Germinal center (tissue), 1 donor: ENCODE measurements at places on chromosomes 1 and 21.

DNA sequence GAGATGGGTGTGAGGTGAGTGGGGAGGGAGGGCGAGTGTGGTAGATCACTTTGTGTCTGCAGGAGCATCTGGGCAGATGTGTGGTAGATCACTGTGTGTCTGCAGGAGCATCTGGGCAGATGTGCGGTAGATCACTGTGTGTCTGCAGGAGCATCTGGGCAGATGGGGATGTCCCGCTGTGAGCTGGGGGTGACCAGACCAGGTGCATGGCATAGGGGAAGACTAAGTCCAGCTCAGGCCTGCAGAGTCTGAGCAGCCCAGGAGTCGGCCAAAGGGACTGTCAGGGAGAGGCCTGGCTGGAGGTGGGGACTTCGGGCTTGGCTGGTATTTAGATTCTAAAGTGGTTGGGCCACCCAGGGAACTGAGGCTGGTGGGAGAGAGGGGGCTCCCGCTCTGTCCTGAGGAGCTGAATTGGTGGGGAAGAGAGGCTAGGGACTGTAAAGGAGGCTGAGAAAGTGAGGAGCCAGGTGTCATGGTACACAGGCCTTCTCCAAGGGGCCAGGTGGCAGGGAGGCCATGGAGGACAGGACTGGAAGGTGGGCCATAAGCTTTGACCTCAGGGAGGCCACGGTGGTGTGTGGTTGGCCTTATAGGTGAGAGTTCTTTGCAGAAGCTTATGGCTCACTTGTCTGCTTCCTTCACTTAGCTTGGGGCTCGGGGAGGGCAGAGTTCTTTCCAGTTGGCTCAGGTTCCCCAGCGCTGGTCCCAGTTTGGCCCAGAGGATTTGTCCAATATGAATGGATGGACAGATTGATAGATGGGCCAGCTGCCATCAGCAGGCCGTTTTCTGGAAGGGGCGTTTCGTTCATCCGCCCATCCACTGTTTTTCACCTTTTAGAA lies 15.6 kb downstream of the ZNF362 start:
- no peak for DNase-seq

GRCh38 chr1:89809556-89809955 lies 11.3 kb upstream of the LRRC8D start:
- DNase-seq = no peak

GRCh38 chr1:109595531-109595930 lies 23.9 kb downstream of the GNAT2 start:
- no peak for DNase-seq

- no peak for DNase-seq
Observed at GRCh38 chr1:109876617-109877316, 33.9 kb upstream of the CSF1 start.

DNA sequence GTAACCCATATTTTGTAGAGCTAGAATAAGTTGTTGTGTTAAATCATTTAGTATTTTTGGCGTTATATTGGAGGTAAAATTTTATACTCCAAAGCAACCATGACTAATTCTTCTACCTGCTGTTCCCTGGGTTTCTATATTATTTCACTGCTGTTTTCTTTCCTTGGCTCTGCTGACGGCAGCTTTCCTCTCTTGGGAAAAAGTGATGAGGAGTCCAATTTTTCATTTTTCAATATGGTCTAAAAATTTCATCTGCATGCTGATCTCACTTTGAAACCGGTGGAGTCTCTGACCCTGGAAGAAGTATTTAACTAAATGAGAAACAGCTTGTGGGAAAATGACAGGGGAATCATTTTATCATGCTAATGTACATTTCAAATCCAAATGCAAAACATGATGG lies 110.2 kb downstream of the IFI44 start:
- no peak for DNase-seq

- DNase-seq = no peak
Observed at GRCh38 chr1:77388661-77389060, 106.8 kb downstream of the AK5 start.

GRCh38 chr21:19463966-19464365 lies 1060.4 kb upstream of the TMPRSS15 start:
- DNase-seq = no peak

- no peak for DNase-seq
Observed at GRCh38 chr1:184965944-184966860, 8.1 kb downstream of the NIBAN1 start.
